Neural crest cell (in vitro differentiated cells): ENCODE measurements at places on chromosomes 7 and 10. TPM values are rescaled to one million over a fixed set of nuclear protein-coding genes. Genes with fewer than 3 reads are reported as not detected.

GRCh38 chr7:39757604-39758003 is 134.2 kb downstream of the RALA start:
- no peak for DNase-seq
- H3K4me1 ChIP-seq = peaks cover 16% of the 10 kb centered on the region
- peaks cover 33% of the 10 kb centered on the region for H3K36me3 ChIP-seq
- peak overlapping the region; percentile 57 for H3K27ac ChIP-seq
- no peaks in the 10 kb centered on the region for H3K27me3 ChIP-seq
- H3K4me3 ChIP-seq = no peak overlapping the region

- H3K27me3 ChIP-seq = peaks cover 13% of the 10 kb centered on the region
- DNase-seq = no peak
- no peaks in the 10 kb centered on the region for H3K36me3 ChIP-seq
- H3K4me3 ChIP-seq = no peak overlapping the region
These were observed 92.6 kb downstream of the DGKI start for GRCh38 chr7:137753948-137754851.

GRCh38 chr10:91000985-91001384 is 80.1 kb upstream of the ANKRD1 start:
- no peaks in the 10 kb centered on the region for H3K36me3 ChIP-seq
- H3K27me3 ChIP-seq = no peaks in the 10 kb centered on the region
- no peak overlapping the region for H3K4me3 ChIP-seq
- no peak overlapping the region for H3K27ac ChIP-seq
- DNase-seq = no peak

DNA sequence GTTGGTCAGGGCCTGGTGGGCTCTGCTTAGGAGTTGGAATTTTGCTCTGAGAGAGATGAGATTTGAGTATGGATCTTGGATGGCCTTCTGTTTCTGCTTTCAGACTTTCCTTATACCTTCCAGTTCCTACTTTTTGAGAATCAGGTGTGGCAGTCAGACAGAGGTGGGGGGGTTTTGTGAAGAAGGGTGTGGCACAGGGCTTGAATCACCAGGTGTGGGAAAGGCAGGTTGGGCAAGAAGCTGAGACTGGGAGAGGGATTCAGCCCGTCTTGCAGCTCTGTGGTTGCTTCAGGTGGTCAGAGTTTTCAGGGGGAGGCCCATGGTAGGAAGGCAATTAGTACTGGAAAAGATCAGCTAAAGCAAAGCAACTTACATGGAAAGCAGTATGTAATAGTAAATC is 340.2 kb downstream of the LRMDA start:
- H3K27me3 ChIP-seq = no peaks in the 10 kb centered on the region
- H3K4me1 ChIP-seq = peaks cover 12% of the 10 kb centered on the region
- DNase-seq = no peak

MKX gene
- 0.30 TPM in 1 of 2 replicates, not detected in the other for total RNA-seq

GRCh38 chr7:134565643-134566136 is 16.8 kb downstream of the AKR1B15 start:
- H3K27ac ChIP-seq = no peak overlapping the region
- no peaks in the 10 kb centered on the region for H3K36me3 ChIP-seq
- H3K4me1 ChIP-seq = no peaks in the 10 kb centered on the region
- no peaks in the 10 kb centered on the region for H3K27me3 ChIP-seq
- H3K4me3 ChIP-seq = no peak overlapping the region
